T1000 (cell line): ENCODE measurements at places on chromosomes 4 and X.

DNA sequence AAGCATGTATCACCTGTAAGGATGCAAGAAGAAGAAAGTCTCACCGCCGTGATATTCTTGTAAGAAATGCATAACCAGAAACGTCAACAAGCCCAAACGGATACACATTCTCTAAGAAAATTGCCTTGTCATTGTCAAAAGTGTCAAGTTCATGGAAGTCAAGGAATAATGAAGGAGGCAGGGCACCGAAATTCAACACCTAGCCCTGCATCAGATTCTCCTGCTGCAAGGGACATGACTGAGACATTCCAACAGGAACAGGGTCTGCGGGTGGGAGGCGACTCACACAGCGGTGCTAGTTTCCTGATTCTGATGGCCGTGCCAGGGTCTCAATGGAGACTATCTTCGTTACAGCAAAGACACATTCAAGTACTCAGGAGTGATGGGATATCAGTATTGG, 26.7 kb downstream of the IRF2 start:
- DNase-seq: no peak

DNA sequence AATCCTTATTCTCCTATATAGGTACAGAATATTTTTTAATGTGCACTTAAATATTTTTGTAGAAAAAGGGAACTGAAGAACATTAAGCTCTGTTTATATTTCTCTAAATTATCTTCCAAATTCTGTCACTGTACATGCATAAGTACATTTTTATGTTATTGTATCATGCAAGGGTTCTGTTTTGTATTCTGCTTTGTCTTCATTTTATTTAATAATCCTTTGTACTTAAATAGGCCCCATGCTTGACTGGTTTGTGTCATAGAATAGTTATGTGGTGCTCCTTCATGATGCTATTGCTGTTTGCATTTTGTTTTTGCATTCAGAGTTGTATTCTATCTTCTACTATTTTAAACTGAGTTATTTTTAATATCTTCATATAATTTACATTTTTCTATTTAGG, 111.9 kb upstream of the EDNRA start:
- no peak for DNase-seq

GRCh38 chrX:311156-312129, 7.2 kb downstream of the GTPBP6 start:
- no peak for DNase-seq

GRCh38 chr4:14888790-14889572, 113.3 kb upstream of the CPEB2 start:
- DNase-seq: no peak
